ENCODE measurements at places on chromosomes 4 and X. TPM values are rescaled to one million over a fixed set of nuclear protein-coding genes. Genes with fewer than 3 reads are reported as not detected.
A peak's percentile ranks its signal among the peaks of the same experiment; 100 is the strongest.

The ENPP6 gene
- total RNA-seq, result not detected

- no peak overlapping the region for H3K27ac ChIP-seq
- no peak for DNase-seq
- no peaks in the 10 kb centered on the region for H3K4me1 ChIP-seq
Measured at GRCh38 chr4:18398661-18399060, 377.1 kb upstream of the LCORL start.

The CPLX1 gene
- not detected for total RNA-seq

The NLRP2B gene
- total RNA-seq, result not detected

GRCh38 chrX:125202591-125203248, 117.0 kb upstream of the TEX13C start:
- H3K36me3 ChIP-seq, result no peaks in the 10 kb centered on the region
- H3K4me3 ChIP-seq, result no peak overlapping the region
- H3K27me3 ChIP-seq, result peaks cover 13% of the 10 kb centered on the region
- no peak overlapping the region for H3K27ac ChIP-seq

GRCh38 chr4:676871-677235, 2.5 kb downstream of the MYL5 start:
- H3K36me3 ChIP-seq, result peaks cover 9% of the 10 kb centered on the region
- H3K27ac ChIP-seq, result no peak overlapping the region
- H3K4me3 ChIP-seq, result no peak overlapping the region
- no peaks in the 10 kb centered on the region for H3K27me3 ChIP-seq
- peaks cover 12% of the 10 kb centered on the region for H3K4me1 ChIP-seq

The TENM3 gene
- 173 TPM for total RNA-seq

- H3K27me3 ChIP-seq, result no peaks in the 10 kb centered on the region
- no peaks in the 10 kb centered on the region for H3K36me3 ChIP-seq
- H3K4me3 ChIP-seq, result no peak overlapping the region
- H3K4me1 ChIP-seq, result peaks cover 4% of the 10 kb centered on the region
Measured at GRCh38 chr4:55927803-55928437, 20.8 kb upstream of the CEP135 start.

The RPS6KA6 gene
- total RNA-seq, result 6.8 TPM

DNA sequence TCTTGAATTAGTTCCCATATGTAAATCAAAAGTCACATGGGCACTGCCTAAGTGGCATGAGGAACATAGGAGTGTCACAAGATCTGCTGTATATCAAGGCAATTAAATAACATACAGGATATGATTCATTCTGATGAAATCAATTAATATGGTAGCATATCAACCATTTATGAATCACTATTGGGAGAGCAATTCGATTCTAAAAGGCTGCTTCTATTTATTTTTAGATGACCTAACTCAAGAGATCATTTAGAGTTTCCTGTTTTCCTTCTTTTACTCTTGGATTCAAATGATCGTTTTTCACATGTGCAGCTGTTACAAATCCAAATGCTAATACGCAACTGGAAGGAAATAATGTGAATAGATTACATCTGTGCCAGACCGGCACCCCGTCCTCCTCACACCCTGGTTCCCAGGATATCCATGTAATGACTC, 81.9 kb downstream of the HCCS start:
- H3K4me1 ChIP-seq, result no peaks in the 10 kb centered on the region
- H3K4me3 ChIP-seq, result no peak overlapping the region
- H3K36me3 ChIP-seq, result no peaks in the 10 kb centered on the region
- peak; percentile 53 for DNase-seq

The STOX2 gene
- total RNA-seq, result 5.4 TPM

The GLOD5 gene
- total RNA-seq, result not detected

The NIPAL1 gene
- 1.1 TPM for total RNA-seq

The GUCY1A1 gene
- total RNA-seq, result 0.54 TPM

The SPP1 gene
- 0.18 TPM for total RNA-seq

- H3K27ac ChIP-seq, result no peak overlapping the region
- DNase-seq, result no peak
- H3K4me1 ChIP-seq, result no peaks in the 10 kb centered on the region
- H3K27me3 ChIP-seq, result no peaks in the 10 kb centered on the region
- H3K4me3 ChIP-seq, result no peak overlapping the region
- no peaks in the 10 kb centered on the region for H3K36me3 ChIP-seq
Measured at GRCh38 chrX:18596096-18596495, 75.8 kb downstream of the RS1 start.

The F8A3 gene
- total RNA-seq, result 0.18 TPM

GRCh38 chr4:96992443-96992842, 1150.8 kb downstream of the STPG2 start:
- no peaks in the 10 kb centered on the region for H3K27me3 ChIP-seq
- no peaks in the 10 kb centered on the region for H3K36me3 ChIP-seq
- no peak overlapping the region for H3K4me3 ChIP-seq
- no peaks in the 10 kb centered on the region for H3K4me1 ChIP-seq
- no peak overlapping the region for H3K27ac ChIP-seq

- no peak overlapping the region for H3K4me3 ChIP-seq
- DNase-seq, result peak; percentile 60
- no peak overlapping the region for H3K27ac ChIP-seq
- H3K36me3 ChIP-seq, result no peaks in the 10 kb centered on the region
Measured at GRCh38 chr4:159240687-159241086, 137.8 kb downstream of the RAPGEF2 start.

The ZNF711 gene
- total RNA-seq, result 2.3 TPM

DNA sequence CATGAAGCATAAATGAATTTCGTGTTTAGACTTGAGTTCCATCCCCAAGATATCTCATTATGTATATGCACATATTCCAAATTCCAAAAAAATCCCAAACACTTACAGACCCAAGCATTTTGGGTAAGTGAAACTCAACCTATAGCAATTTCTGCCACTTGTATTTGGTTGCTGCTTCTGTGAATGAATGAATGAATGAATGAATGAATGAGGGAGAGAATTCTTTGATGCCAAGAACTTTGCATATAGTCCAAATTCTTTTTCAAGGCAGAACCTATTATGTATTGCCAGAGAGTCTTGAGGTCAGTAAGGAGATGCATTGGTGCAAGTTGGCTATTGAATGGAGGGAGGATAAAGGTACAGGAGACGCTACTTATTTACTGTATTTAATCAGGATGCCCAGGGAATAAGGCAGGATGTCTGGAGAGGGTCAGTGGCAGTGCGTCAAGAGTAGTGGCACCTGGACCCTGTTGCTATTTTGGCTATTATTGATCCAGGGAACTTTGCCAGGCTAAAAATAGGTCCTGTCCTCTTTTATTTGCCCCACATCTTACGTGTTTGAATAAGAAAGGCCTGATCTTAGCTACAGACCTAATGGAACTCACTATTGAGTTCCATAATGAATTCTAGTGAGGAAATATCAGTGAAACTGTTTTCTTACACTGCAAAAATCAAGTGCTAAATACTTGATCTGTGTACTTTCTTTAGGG, 33.9 kb downstream of the ANAPC4 start:
- no peak overlapping the region for H3K27ac ChIP-seq
- peaks cover 16% of the 10 kb centered on the region for H3K36me3 ChIP-seq

GRCh38 chr4:25377572-25378436, 741 bp downstream of the ANAPC4 start:
- peaks cover 5% of the 10 kb centered on the region for H3K36me3 ChIP-seq
- H3K27me3 ChIP-seq, result no peaks in the 10 kb centered on the region
- peak overlapping the region; percentile 99 for H3K4me3 ChIP-seq
- no peak for DNase-seq
- H3K27ac ChIP-seq, result peak overlapping the region; percentile 73
- peaks cover 5% of the 10 kb centered on the region for H3K4me1 ChIP-seq

The SSX4B gene
- total RNA-seq, result not detected

DNA sequence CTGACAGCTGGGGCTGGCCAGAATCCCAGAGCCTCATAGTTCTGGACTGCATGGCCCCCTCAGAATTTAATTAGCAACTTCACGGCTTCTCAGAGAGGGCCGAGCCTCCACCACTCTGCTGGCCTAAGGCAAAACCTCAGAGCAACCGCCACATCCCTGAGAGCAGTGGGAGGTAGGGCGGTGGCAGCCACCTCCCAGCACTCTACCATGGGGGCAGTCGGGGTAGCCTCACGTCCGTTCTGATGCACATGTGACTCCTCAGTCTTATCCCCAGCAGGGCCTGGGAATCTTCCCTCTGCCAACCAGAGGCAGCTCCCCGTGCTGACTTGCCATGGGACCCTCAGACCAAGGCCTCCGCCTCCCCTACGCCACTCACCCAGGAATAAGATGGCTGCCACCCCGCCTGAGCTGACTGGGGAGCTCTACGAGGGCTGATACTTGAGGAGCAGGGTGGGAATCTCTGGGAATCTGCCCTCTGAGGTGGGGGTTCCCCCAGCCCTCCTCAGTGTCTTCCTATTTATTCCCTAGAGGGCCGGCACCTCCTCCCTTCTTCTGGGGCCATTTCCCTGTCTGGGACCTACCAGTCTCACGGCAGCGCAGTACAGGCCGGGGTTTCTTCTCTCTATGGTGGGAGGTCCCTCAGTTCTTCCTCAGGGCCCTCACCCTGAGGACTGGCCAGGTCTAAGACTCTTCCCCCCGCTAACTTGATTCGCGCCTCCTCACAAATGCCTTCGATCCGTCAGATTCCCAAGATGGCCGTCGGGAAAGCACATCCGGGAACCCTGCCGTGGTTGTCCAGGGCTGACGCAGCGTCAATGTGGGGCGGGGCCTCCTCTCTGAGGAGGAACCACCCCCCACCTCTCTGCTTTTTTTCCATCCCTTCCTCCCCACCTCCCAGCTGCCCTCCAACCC, at the start of gene MAGEC2:
Gene MAGEC2 (minus strand): TSS at position 769 of the 912 bp plus-strand sequence. CDS start 1,303 bp downstream, outside the sequence.
- no peaks in the 10 kb centered on the region for H3K27me3 ChIP-seq
- H3K27ac ChIP-seq, result no peak within 1 kb of the TSS
- H3K4me1 ChIP-seq, result no peaks in the 10 kb centered on the region
- H3K36me3 ChIP-seq, result no peaks in the 10 kb centered on the region
- no peak for DNase-seq

- no peaks in the 10 kb centered on the region for H3K4me1 ChIP-seq
- H3K27me3 ChIP-seq, result no peaks in the 10 kb centered on the region
- H3K27ac ChIP-seq, result no peak overlapping the region
- no peaks in the 10 kb centered on the region for H3K36me3 ChIP-seq
- DNase-seq, result no peak
Measured at GRCh38 chrX:3094261-3094660, 53.0 kb downstream of the ARSF start.

GRCh38 chr4:23560748-23561147, 329.1 kb downstream of the PPARGC1A start:
- H3K4me1 ChIP-seq, result no peaks in the 10 kb centered on the region
- no peak overlapping the region for H3K27ac ChIP-seq

The CENPVL2 gene
- total RNA-seq, result not detected

DNA sequence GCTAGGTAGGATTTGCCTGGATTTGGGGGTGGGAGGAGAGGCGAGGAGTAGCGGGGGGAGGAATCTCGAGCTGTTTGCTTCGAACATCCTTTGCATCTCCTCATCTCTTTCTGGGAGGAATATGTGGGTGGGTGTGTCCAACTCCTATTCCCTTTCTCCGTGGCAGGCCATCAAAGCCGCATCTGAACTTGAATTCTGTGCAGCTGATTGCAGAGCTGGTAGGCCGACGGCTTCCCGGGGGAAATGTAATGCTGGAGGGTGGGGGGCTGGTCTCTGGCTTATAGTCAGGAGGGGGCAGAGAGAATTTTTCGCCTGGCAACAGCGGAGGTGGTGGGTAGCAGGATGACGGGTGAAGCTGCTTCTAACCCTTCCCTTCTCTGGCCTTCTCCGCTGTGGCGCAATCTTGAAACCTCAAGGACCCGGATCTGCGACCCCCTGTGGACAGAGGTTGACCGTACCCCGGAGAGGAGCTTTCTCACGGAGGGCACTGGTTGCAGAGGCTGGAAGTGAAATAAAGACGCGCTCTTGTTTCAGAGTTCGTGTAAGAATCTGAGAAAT, 628 bp downstream of the ZCCHC12 start:
- peaks cover 44% of the 10 kb centered on the region for H3K27me3 ChIP-seq
- H3K4me1 ChIP-seq, result no peaks in the 10 kb centered on the region
- DNase-seq, result no peak
- H3K4me3 ChIP-seq, result no peak overlapping the region

GRCh38 chr4:29770627-29771026, 949.5 kb upstream of the PCDH7 start:
- DNase-seq, result peak; percentile 17
- no peaks in the 10 kb centered on the region for H3K4me1 ChIP-seq
- H3K27ac ChIP-seq, result no peak overlapping the region
- H3K4me3 ChIP-seq, result no peak overlapping the region

The SMIM10 gene
- 3.6 TPM for total RNA-seq

DNA sequence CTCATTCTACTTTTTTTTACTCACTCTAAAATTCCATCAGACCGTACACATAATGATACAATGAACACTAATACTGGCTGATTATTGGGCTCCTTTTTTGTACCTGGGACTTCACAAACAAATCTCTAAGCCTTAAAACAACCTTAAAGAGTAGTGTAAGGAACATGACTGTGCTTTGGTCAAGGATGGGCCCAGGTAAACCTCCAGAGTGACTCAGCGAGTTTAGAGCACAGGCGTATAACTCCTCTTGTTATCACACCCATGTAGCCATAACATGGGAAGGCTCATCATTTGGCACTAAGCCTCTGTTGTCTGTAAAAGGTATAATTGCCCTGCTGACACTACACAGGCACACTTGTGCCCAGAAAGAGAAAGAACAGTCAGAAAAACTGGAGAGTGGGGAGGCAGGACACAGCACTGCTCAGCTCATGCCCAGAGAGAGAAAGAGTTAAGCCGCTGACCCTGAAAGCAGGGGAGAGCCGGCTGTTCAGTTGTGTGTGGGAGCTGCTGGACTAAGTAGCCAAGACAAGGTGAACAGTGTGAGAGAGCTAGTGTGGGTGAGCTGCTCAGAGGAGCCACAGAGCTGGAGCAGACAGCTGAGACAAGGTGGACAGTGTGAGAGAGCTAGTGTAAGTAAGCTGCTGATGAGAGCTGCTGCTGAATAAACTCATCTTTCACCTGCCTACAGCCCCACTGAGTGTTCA, 319.6 kb upstream of the BMP3 start:
- no peak for DNase-seq
- H3K4me3 ChIP-seq, result no peak overlapping the region
- no peaks in the 10 kb centered on the region for H3K4me1 ChIP-seq
- no peaks in the 10 kb centered on the region for H3K27me3 ChIP-seq

The KLHL15 gene
- total RNA-seq, result 11.1 TPM

The MYOZ2 gene
- total RNA-seq, result under 0.01 TPM

The CEP135 gene
- 3.2 TPM for total RNA-seq

GRCh38 chr4:153075836-153076518, 128.3 kb upstream of the TRIM2 start:
- no peaks in the 10 kb centered on the region for H3K4me1 ChIP-seq
- H3K36me3 ChIP-seq, result no peaks in the 10 kb centered on the region
- H3K27ac ChIP-seq, result no peak overlapping the region
- H3K27me3 ChIP-seq, result peaks cover 23% of the 10 kb centered on the region
- H3K4me3 ChIP-seq, result no peak overlapping the region
